ENCODE measurements at places on chromosomes 6 and 20.

DNA sequence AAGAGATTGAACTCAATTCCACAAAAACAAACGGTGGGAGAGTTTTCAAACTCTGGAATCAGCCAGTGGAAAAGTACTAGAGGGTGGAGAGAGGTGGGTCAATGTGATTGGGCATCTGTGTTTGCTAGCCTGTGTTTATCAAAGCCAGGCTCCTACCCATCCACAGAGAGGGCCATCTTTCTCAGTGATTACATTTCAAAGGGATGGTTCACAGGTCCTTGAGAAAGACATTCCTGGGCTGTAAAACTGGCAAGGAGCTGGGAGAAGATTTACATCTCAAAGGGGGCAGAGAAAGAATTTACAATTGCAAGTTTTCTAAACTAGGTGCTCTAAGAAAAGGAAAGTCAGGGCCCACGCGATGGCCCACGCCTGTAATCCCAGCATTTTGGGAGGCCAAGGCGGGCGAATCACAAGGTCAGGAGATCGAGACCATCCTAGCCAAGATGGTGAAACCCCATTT, 146.8 kb upstream of the UST start:
- DNase-seq, result no peak

DNA sequence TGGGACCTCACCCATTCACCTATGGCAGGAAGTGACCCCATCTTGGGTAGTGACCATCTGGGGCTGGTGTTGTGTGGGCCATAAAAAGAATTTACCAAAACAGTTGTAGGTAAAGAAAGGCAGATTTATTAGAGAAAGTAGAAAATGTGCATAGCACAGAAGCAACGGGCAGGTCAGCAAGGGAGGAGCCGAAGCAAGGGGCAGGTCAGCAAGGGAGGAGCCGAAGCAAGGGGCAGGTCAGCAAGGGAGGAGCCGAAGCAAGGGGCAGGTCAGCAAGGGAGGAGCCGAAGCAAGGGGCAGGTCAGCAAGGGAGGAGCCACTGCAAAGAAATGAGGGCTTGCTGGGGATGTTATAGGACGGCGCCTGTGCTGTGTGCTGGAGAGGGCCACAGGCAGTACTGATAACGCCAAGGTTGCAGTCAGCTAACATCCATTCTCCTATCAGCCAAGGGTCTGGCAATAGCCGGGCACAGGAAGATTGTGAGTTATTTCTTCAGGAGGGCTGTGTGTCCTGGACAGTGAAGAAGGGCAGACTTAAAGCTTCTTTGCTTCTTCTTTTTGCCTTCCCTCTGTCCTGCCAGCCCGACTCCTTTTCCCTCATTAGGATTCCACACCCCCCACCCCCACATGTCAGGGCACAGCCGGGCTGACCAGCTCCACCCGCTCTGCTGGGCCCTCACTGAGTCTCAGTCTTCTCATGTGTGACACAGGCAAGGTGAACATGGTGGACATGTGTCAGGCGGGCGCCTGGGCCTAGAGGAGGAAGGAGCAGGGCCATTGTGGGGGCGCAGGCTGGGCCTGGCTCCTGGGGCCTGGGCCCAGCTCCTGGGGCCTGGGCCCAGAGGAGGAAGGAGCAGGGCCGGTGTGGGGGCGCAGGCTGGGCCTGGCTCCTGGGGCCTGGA, 31.6 kb upstream of the CHRNA4 start:
- DNase-seq, result no peak

DNA sequence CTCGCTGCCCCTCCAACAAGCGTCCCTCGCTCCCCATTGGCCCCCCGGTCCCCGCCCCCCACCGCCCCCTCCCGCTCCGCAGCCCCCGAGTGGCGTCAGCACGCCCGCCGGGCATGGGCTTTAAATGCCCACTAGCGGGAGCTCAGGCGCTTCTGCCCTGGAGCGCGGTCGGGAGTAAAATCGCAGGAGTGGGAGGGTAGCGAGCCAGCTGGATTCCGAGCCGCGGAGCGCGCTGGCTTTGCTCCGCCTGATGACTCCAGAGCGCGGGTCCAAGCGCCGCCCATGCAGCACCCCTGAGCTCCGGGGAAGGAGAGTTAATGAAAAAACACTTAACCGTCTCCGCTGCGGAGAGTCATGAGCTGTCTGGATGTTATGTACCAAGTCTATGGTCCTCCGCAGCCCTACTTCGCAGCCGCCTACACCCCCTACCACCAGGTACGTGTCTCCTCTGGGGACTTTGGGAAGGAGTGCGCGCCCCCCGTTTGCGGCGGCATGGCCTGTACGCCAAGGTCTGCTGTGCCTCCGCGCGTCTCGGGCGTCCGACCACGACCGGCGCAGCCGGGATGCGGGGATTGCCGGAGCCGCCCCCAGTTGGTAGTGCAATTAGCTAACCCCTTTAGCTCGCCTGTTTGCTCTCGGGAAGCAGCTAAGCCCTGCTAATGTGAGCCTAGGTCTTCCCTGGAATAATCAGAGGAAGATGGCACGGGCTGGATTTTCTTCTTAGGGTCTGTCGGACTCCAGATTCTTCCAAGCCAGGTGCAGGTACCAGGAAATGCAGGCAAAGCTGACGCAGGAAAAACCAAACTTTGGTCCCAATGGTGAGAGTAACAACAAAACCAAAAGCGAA, at the start of gene VGLL2:
VGLL2 (plus strand) TSS at position 149 of the 847 bp plus-strand sequence; CDS start at position 355, 206 bp downstream.
- no peak for DNase-seq

DNA sequence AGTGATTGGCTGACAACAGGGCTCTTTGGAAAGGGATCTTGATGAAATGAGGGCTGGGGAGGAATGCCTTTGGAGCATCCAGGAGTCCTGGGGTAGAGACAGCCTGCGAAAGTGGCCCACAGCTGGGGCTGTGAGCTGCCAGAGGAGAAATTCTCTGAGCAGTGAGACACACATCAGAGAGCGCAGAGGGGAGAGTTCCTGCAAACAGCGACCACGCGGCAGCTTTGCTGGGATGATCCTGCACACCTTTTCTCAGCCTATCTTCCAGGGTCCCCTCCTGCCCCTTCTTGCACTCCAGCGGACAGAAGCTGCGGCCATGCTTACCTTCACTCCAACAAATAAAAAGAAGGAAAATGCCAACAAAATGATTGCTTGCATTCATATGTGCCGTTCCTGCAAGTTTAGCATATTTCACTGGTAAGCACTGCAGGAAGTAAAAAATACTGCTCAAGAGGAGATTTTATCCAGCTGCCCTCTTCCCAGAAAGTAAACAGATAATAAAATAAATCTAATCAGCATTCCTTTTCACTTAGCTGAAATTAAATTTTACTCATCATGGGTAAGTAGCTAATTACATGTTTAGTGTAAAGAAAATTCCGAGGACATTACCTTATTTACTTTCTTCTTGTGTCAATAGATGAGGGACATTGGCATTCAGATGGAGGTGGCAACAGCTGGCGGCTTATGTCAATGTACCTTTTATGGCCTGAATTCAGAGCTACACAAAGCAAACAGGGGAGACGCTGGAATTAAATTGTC, 339.9 kb upstream of the ARID1B start:
- DNase-seq, result no peak

GRCh38 chr6:19759117-19759880, 77.9 kb upstream of the ID4 start:
- no peak for DNase-seq

- DNase-seq, result no peak
Observed at GRCh38 chr6:152696522-152696921, 1.2 kb upstream of the MYCT1 start.

DNA sequence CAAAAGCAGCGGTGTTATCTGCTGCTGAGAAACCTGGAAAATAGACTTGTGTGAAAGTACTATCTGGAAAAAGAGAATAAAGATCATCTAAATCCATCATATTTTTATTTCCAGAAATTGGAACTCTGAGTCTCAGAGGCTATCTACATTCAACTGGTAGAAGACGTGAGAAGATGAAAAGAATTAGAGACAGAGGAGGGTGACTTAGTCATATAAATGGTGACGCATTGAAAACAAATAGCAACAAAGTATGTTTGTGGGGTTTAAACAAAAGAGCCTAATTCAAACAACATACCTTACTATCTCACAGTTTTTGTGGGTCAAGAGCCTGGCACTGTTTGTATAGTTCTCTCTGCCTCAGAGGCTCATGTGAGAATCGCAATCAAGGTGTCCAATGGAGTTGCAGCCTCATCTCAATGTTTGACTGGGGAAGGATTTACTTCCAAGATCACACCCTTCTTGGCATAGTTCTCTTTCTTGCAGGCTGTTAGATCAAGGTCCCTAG, 757.1 kb upstream of the SLC35B3 start:
- DNase-seq, result no peak

- no peak for DNase-seq
Observed at GRCh38 chr6:125022391-125022989, 60.3 kb downstream of the RNF217 start.

- DNase-seq, result no peak
Observed at GRCh38 chr20:48695738-48696137, 132.1 kb downstream of the PREX1 start.

GRCh38 chr20:48627737-48628128, 200.1 kb downstream of the PREX1 start:
- DNase-seq, result no peak

DNA sequence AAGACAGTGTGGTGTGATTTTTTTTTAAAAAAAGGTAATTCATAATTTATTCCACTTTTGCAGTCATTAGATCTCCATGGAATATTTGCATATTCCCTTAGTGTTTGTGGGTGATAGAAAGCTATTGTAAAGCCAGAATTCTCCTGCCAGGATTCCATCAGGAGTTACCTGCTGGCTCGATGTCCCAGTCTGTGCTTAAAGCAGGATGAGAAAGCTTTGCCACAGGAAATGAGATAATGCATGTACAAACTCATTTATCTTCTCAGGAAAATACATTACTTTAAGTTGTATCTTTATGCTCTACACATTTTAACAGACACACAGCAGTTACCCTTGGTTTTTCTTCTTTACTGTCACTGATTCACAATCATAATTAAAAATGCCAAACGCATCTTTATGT, 553.0 kb downstream of the CD109 start:
- no peak for DNase-seq

GRCh38 chr20:47455133-47456040, 46.3 kb upstream of the NCOA3 start:
- DNase-seq, result no peak

GRCh38 chr6:106003268-106003987, 82.7 kb upstream of the PRDM1 start:
- DNase-seq, result no peak

GRCh38 chr6:1230689-1231605, 81.0 kb upstream of the FOXQ1 start:
- DNase-seq, result no peak

DNA sequence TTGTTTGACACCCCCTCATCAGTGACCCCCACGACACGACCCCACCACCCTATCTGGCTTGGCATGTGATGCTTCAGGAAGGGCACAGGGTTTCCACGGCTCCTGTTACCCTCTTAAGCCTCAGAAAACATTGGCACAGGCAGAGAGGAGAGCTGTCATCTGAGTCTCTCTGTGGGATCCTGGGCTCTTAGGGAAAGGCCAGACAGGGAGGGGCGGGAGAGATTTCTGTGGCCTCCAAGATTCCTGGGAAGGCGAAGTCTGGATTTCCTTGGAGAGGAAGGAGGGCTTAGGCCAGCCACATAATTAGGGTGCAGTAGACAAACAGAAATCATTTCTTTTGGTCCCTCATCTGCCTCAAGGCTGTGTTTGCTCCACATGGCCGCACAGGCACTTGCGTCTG, 191.6 kb upstream of the SNX9 start:
- DNase-seq, result no peak

GRCh38 chr6:1024587-1024986, 287.3 kb upstream of the FOXQ1 start:
- no peak for DNase-seq

DNA sequence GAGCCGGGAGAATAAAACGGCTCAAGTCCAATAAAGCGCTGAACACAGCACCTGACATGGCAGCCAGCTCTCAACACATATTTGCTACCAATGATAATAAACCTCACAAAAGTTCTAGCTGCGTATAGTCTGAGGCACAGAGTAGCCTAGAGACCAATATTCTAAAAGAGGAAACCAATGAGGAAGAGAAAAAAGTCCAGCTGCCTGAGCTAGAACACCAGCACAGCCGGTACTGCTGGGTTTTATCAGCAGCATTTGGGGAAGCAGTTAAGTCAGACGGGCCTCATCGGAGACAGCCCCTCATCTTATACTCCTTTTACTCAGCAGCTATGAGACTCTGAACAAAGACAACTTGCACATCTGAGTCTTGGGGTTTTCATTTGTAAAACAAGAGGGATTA, 2.4 kb upstream of the RTF2 start:
- DNase-seq, result no peak

- peak; percentile 2 for DNase-seq
Observed at GRCh38 chr6:144262470-144263369, 22.4 kb upstream of the UTRN start.

DNA sequence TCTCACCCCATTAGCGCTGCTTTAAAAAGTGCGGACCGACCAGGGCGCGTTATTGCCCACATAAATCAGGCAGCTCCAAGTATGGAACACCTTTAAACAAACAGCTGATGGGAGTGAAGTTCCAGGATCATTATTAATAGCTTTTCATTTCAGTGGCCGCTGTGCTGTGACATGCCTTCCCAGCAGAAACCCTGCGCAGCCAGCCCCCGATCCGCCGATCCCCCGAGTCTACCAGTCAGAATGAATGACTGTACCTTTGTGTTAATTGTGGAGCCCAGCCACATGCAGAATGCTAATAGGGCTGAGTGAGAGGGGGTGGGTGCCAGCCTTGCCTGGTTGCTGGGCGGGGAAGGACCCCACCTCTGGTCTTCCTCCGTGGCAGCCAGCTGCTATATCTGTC, 21.9 kb downstream of the CDH22 start:
- DNase-seq, result no peak

DNA sequence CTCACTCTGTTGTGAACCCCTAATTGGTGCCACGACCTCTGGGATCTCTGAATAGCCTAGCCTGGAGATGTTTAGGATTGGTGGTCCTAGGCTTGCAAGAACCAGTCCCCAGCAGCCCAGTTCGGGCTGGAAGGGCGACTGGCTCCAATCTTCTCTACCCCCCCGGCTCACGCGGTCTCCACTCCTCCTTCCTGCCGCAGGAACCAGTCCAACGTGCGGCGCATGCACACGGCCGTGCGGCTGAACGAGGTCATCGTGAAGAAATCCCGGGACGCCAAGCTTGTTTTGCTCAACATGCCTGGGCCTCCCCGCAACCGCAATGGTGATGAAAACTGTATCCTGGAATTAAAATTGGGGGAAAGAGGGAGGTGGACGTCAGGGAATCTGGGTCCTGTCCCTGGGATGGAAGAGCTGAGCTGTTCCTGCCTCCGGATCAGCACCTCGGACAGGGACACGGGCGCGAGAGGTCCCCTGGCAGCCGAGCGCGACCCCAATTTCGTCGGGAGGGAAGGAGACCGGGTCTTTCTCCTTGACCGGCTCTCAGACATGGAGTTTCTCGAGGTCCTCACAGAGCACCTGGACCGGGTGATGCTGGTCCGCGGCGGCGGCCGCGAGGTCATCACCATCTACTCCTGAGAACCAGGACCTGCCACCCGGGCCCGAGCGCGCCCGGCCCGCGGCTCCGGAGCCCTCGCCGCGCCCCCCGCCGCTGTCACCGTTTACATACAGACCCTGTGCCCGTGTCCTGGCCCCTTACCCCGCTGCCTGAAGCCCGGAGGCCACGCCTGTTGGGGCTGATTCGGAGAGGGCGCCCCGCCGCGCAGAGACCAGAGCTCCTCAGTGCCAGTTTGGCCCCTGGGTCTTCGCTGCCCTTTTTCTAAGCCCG, 28.2 kb downstream of the SLC12A5 start:
- DNase-seq, result no peak

Data from effector CD8-positive, alpha-beta T cell (primary cell).